ENCODE measurements at places on chromosomes 4 and X.

DNA sequence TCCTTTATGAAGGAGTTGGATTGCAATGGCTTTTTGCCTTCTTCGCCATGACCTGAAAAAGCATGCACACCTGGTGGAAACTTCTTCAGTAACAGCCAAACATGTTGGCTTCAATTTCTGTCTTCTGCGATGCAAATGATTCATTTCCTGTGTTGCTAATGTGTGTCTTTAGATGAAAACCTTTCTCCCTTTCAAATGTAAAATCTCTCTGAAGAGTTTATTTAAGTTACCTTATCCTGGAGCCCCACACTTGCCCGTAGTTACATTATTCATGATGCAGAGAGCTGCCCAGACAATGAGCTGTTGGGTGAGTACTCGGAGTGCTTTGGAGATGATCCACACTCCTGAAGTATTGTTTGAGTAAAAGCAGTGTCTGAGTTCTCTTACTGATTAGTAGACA, 1100.9 kb downstream of the RPA4 start:
- DNase-seq: no peak

DNA sequence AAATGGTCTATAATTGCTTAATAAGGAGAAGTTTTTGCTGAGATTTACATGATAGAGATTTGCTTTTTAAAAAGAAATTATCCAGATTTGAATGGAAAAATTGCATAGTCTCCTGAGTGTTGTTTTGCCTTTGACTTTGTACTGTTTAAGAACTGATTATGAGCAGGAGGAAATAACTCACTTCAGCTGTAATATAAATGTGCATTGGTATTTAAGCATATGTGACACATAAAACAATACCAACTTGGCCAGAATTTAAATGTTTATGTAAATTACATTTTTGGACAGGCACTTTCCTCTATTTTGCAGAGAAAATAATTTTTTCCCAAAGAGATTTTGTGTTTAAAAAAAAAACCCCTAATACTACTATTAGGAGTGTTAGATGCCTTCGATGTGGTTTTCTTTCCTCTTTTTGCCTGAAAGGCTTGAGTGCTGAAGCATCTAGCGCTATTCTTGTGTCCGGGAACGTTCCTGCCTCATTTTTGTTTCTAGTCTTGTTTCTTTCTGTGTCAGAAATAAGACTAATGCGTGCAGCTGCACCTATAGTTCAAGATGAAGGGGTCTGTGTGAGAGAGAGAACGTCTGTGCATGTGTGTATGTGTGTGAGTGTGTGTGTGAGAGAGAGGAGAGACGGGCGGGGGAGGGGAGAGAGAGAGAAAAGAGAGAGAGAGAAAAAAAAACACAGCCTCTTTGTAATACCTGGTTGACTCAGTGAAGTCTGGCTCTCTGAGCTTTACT, 60.8 kb downstream of the TBL1X start:
- no peak for DNase-seq

DNA sequence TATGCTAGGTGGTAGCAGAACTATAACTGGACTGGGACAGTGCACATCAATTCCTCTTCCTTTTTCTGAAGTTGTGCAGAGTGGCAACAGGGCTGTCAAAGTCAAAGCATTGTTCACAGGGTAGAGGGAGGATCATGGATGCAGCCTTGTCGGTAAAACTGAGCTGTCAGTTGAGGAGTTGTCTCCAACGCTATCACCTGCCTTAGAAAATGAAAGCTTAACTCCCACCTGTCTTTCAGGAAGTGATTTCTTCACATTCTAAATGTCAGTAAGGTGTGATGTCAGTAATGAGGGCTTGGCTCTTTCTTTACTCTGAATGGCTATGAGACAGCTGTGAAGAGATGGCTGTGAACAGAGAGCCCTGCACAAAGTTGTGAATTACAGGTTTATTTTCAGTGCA, 66.4 kb upstream of the BANK1 start:
- no peak for DNase-seq

DNA sequence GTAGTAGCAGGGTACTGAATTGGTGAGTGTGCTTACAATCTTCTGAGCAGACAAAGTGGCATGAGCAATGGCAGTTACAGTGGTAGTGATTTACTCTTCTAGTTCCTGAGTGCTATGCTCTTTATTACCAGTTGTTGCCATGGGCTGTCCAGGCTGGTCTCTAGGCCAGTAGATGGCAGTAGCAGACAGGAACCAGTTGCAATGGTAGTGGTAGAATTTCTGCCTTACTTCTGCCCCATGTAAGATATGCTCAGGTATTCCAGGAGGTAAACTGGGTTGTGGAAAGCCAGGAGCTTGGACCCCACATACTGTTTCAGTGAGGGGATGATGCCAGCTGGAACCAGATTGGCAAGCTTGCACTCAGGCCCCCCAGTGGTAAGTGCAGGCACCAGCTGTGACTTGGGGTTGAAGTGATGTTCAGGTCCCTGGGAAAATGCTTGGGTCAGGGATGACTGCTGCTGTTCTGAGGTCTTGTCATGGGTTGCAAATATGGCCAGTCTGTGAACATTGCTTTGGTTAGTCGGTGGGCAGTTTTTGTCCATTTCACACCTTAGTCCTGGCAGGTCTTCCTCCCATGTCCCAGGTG, 63.0 kb upstream of the ZXDB start:
- DNase-seq: no peak

DNA sequence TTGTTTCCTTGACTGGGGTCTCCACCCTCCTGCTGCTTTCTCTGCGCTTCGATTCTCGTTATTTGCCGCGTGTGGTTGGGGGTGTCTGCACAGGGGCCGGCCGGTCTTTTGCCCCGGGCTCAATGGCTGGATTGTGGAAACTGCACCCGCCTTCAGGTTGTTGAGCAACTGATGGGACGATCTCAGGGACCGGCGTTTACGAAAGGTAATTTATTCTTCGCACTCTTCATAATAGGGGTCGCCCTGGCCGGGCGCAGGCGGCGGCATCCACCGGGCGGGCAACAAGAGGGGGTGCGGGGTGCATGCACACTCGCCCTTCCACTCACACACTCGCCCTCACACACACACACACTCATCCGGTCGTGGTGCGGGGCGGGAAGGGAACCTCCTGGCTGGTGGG, 1.4 kb downstream of the ADGRL3 start:
- DNase-seq: no peak
